ENCODE measurements at places on chromosomes 16 and 17. TPM values are rescaled to one million over a fixed set of nuclear protein-coding genes. Genes with fewer than 3 reads are reported as not detected.

- H3K36me3 ChIP-seq, result no peaks in the 10 kb centered on the region
- no peak for DNase-seq
- H3K4me3 ChIP-seq, result no peak overlapping the region
- no peaks in the 10 kb centered on the region for H3K4me1 ChIP-seq
- H3K27ac ChIP-seq, result no peak overlapping the region
Observed at GRCh38 chr17:33012522-33013033, 20.9 kb downstream of the SPACA3 start.

GRCh38 chr16:31108794-31109558, 790 bp downstream of the BCKDK start:
- no peaks in the 10 kb centered on the region for H3K27me3 ChIP-seq
- H3K27ac ChIP-seq, result peak overlapping the region; percentile 96
- no peaks in the 10 kb centered on the region for H3K36me3 ChIP-seq
- peaks cover 32% of the 10 kb centered on the region for H3K4me1 ChIP-seq
- DNase-seq, result no peak
- H3K4me3 ChIP-seq, result peak overlapping the region; percentile 99

Gene KRTAP4-4
- not detected for total RNA-seq

Gene TRAP1
- 135 TPM for total RNA-seq

Gene SLC6A2
- not detected for total RNA-seq

GRCh38 chr16:79754501-79754900, 154.0 kb upstream of the MAF start:
- H3K36me3 ChIP-seq, result no peaks in the 10 kb centered on the region
- no peak overlapping the region for H3K4me3 ChIP-seq
- no peak overlapping the region for H3K27ac ChIP-seq

GRCh38 chr16:72924537-72924926, 123.4 kb downstream of the ZFHX3 start:
- no peaks in the 10 kb centered on the region for H3K4me1 ChIP-seq
- H3K27ac ChIP-seq, result no peak overlapping the region
- DNase-seq, result no peak
- no peak overlapping the region for H3K4me3 ChIP-seq
